ENCODE measurements at places on chromosomes 3 and 15. TPM values are rescaled to one million over a fixed set of nuclear protein-coding genes. Genes with fewer than 3 reads are reported as not detected.

Gene GABRR3
- not detected for total RNA-seq

Gene GOLGA8M
- total RNA-seq = 1.3 TPM

Gene RPUSD2
- 8.9 TPM for total RNA-seq

Gene GRIP2
- not detected for total RNA-seq

Gene AHSG
- total RNA-seq = not detected

Gene ZKSCAN7
- total RNA-seq = 5.7 TPM

Gene SLC24A5
- total RNA-seq = not detected

Gene CDHR4
- 0.06 TPM for total RNA-seq

Gene IQCF5
- not detected for total RNA-seq

Gene PYGO1
- 4.4 TPM for total RNA-seq

Gene ARL6IP5
- total RNA-seq = 163 TPM

All from aortic smooth muscle cell (primary cell).